ENCODE measurements at places on chromosomes 1 and 21. TPM values are rescaled to one million over a fixed set of nuclear protein-coding genes. Genes with fewer than 3 reads are reported as not detected.

NPPB gene
- not detected for total RNA-seq

SYT11 gene
- 12.2 TPM for total RNA-seq

GRIK1 gene
- not detected for total RNA-seq

HFM1 gene
- not detected for total RNA-seq

RGS16 gene
- total RNA-seq: 70.7 TPM

GBP6 gene
- total RNA-seq: 0.38 TPM

MX1 gene
- total RNA-seq: 109 TPM

C1orf50 gene
- 6.9 TPM for total RNA-seq

- DNase-seq: no peak
Observed at GRCh38 chr1:41378222-41378621, 17.0 kb downstream of the FOXO6 start.

- no peak for DNase-seq
Observed at GRCh38 chr1:240693036-240693435, 81.1 kb upstream of the GREM2 start.

DNA sequence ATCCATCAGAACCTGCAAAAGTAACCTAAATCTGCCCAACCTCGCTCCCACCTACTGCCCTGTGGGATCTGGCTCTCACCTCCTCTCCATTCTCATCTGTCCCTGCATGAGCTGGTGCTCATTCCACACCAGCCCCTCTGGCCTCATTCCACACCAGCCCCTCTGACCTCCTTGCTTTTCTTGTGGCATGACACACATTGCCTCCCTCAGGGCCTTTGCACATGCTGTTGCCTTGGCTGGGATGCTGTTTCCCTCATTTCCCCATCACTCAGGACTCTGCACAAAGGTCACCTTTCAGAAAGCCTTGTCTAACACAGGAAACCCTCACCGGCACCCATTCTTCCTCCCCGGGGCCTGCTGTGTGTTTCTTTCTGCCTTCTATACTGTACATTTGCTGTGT is 197.1 kb downstream of the KAZN start:
- DNase-seq: no peak

- DNase-seq: no peak
Observed at GRCh38 chr1:232034556-232034955, 408.0 kb downstream of the DISC1 start.

DNA sequence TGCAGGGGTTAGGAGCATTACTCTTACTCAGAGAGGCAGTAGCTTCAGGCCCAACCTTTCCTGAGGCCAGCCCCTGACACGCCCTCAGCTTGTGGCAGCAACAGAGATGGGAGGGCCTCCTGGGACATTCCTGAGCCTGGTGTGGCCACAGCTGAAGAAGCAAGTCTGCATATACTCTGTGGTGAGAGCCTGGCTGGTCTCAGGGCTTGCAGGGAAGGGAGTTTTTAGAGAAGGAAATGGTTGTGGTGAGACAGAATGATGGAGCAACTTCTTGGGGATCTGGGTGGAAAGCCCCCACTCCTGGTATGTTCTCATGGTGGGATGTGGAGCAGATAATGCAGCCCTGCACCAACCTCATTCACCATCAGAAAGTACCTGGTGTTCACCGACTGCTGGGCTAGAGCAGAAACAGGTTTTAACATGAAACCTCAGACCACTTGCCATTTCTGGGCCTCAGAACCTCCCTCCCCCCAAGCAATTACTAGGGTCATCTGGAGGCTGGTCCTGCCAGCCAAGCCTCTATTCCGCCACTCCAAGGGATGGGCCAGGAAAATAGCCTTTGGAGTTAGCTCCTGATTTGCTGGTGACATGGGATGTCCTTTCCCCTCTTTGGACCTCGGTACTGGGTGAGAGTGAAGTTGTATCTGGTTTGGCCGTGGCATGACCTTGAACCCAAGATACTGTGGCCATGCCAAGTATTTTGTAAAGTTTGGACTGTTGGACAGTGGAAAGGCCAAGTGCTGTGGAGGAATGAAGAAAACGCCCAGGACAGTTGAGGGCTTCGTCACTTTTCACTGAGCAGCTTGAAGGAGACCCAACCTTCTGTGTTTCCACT is 28.1 kb upstream of the RNF19B start:
- DNase-seq: peak; percentile 73

- DNase-seq: no peak
Observed at GRCh38 chr21:41367945-41368734, 6.3 kb downstream of the MX2 start.

- peak; percentile 38 for DNase-seq
Observed at GRCh38 chr21:29299916-29300806, 1.4 kb downstream of the BACH1 start.

DNA sequence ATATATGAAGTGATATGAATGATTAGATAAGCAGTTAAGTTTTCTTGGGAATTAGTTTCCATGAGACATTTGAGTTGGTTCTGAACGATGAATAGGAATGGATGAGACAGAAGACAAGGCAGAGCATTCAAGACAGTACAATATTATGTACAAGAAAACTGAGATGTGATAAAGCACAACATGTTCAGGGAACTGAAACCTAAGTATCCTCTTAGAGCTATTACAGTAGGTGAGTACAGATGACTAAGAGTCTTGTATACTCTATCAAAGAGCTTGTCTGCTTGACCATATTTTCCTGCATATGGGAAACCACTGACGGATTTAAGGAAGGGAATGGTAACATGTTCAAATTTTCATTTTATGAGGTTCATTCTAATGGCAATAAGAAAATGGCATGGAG is 61.6 kb downstream of the NME7 start:
- no peak for DNase-seq

- no peak for DNase-seq
Observed at GRCh38 chr21:30842990-30843389, 13.4 kb upstream of the KRTAP7-1 start.

DNA sequence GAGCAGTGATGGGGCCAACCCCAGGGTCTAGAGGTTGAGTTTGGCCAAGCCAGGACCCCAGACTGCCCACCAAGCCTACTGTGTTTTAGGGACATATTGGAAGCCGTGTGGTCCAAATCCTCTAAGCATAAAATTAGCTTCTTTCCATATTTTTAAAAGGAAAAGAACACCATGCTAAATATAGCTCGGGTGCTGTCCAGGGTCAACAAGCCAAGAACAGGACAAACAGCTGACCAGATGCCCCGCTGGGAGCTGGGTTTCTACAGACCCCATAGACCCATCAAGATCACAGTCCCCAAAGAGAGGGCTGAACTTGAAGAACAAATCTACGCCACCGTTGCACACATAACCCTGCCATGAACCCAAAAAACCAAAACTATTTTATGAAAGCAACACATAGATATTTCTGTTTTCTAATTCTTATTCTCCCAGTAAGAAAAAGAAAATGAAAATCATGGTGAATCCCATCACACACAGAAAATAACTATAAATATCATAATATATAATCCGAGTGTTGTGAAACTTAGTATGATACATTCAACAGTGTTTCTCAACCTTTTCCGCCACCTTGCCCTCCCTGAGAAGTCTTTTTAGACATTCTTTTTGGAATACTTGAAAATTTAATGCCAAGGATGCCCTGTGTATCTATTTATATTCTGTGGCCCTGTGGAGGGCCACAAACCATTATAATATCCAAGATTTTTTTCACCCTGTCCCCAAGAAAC is 36.2 kb upstream of the FHAD1 start:
- no peak for DNase-seq

DNA sequence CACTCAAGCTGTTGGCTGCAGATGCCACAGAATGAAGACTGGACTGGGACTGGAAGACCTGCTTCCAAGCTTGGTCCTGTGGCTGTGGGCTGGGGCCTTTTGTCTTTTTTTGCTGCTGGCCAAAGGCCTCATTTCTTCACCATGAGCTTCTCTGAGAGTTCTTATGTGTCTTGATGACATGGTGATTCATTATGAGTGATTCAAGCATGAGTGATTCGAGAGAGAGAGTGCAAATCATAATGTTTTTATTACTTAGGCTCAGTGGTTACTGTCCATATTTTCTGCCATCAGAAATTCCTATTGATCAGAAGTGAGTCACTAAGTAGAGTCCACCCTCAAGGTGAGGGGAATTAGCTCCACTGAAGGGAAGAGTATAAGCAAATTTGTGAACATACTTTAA is 94.0 kb downstream of the PCP4 start:
- no peak for DNase-seq

GRCh38 chr1:116451702-116452101 is 78.7 kb downstream of the ATP1A1 start:
- DNase-seq: no peak

DNA sequence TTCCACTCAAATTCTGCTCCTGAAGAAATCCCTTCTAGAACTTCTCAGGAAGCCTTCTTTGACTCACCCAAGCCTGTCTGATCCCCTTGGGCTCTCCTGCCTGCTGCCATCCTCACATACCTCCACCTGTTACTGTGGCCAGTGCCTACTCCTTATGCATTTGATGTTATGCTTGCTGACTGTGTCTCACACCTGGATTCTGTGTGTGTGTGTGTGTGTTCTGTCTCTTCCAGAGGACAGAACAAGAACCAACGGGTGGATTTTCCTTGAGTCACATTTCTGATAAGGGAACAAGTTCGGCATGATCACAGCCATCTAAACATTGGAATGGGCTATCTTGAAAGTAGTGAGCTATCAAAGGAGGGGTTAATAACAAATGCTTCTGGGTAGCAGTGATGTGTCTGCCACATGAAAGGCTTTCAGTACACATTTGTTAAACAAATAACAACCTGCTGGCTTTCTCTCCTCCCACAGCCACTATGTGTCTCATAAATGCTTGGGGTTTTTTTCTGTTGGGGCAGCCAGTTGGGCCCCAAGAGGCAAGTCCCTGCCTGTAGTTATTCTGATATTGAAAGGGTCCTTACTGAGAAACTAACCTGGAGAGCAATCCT is 8.9 kb upstream of the GPR37L1 start:
- no peak for DNase-seq

GRCh38 chr1:155093911-155094621 is 15.4 kb downstream of the EFNA3 start:
- DNase-seq: no peak

DNA sequence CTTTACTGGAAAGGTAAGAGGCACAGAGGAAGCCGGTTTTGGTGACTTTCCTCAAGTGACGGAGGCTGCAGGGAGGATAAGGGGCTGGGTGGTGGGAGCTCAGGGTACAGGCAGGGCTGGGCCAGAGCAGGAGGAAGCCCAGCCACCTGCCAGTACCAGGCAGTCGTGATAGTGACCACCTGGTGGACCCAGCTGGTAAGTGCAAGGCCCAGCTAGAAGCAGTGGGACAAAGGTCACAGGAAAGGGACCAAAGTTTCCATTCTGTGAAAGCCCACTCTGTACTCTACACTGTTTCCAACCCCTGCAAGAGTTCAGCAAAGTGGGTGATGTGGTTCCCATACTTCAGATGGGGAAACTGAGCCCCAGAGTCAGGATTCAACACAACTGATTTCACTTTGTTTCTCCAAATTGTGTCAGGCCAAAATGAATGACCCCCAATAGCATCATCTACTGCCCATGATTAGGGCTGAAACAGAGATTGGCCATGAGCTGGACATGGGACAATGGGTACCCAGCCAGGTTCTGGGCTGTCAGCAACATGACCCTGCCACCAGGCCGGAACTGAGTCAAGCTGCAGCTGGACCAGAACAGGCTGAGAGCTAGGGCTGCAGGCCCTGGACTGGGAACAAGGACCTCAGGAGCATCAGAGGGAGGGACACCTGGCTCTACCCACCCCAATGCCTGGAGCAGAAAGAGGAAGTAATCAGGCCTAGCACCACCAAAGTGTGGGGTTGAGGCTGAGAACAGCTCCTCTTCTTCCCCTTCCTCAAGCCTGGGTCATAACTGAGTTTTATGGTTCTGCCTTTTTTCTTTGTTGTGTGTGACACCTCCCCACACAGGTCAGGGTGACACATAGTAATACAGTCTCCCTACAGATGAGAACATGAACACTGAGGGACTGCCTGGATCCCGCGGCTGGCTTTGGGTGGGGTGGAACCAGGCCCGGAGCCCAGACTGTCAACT is 50.2 kb downstream of the KCNN3 start:
- peak; percentile 16 for DNase-seq

DNA sequence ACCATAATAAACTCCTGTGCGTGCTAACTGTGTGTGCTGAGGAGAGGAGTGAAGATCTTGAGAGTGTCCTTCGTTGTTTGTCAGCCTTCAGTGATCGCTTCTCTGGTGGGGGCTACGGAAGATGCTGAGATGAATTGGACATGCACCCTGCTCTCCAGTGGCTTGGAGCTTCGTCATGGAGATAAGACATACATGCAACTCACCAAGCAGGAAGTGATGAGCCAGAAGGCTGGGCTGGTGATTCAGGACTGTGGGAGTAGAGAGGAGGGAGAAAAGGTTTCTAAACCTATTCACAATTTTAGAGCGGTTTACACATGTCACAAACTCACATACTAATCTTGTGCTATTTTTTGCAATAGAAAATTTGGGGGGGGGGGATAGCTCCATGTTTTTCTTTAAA is 128.9 kb upstream of the ADAR start:
- peak; percentile 37 for DNase-seq

GRCh38 chr1:246503341-246503740 is 3.7 kb downstream of the SMYD3 start:
- DNase-seq: no peak

DNA sequence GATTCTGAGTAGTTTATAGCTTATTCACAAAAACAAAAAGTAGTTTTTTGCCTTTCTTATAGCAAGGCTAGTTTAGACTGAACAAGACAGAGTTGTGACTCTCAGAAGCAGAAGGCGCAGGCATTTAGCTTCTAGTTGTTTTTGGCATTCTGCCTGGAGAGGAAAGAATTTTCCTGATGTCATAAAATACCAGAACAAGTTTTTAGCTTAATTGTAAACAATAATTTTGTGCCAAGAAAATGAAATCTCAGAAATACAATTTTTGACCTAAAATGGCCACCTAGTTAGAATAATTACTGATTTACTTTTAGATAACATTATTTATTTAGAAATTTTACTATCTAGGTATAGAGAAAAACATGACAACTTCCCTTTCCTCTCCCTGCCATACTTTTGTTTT is 1.0 kb downstream of the DNAJB4 start:
- no peak for DNase-seq

- DNase-seq: no peak
Observed at GRCh38 chr1:116127123-116127847, 16.1 kb downstream of the MAB21L3 start.

GRCh38 chr1:58893257-58893869 is 109.5 kb upstream of the JUN start:
- no peak for DNase-seq

DNA sequence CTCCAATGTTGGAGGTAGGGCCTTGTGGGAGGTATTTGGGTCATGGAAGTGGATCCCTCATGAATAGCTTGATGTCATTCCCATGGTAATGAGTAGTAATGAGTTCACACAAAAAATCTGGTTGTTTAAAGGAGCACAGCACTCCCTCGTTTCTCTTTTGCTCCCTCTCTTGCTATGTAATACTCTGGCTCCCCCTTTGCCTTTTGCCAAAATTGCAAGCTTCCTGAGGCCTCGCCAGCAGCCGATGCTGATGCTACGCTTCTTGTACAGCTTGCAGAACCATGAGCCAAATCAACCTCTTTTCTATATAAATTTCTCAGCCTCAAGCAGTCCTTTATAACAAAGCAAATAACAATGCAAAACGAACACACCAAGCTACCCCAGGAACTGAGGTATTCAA is 80.9 kb downstream of the LHX9 start:
- no peak for DNase-seq

- no peak for DNase-seq
Observed at GRCh38 chr1:87560601-87561360, 232.1 kb downstream of the LMO4 start.
